Ecto neural progenitor cell (in vitro differentiated cells): ENCODE measurements at places on chromosomes 4 and X.

GRCh38 chrX:18885328-18886004 lies 98.4 kb downstream of the PHKA2 start:
- no peak for DNase-seq

GRCh38 chr4:24032371-24032989 lies 142.6 kb upstream of the PPARGC1A start:
- no peak for DNase-seq

DNA sequence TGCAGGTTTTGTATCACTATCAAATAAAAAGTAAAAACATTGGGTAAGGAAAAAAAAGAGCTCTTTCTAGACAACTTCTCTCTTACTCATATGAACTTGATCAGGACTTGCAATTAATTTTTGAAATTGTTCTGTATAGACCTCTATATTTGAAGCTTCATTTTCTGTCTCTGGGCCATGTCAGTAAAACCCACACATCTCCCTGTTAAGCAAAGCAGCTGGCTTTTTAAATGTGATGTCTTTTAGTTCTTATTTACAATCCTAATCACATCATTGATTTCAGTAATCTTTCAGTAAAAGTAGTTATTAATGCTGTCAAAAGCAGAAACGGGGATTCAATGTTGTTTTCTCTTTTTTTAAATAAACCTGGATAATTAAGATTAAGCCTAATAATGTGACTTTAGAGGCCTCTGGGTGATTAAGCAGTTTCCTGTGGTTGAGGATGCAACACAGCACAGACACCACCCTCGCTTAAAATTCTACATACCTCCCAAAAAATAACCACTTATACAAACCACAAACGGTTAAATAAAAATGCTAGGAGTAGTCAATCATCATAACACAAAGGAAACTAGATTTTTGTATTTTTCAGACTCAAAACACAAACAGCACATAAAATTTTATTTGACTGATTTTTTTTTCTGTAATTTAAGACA lies 5.2 kb upstream of the PCDH10 start:
- no peak for DNase-seq

DNA sequence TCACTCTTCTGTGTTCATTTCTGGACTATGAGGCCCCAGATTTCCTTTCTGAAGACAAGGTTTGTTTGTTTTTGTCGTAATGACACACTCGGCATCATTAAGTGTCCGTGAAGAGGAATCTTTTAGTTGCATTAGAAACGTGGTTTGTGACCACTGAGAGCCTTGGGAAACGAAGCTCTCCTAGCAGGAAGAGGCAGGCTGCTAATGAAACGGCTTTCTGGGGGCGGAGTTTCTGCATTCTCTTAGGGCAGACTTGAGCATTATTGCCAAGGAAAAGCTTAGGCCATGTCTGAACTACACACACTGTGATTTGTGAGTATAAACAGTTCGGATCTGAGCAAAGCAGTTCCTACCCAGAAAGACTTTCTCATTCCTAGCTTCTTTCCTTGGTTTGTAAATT lies 64.0 kb downstream of the SOX3 start:
- DNase-seq: no peak
